T1000 (cell line): ENCODE measurements at places on chromosomes 3 and 15.

- no peak for DNase-seq
Measured at GRCh38 chr3:135089451-135089850, 294.4 kb downstream of the EPHB1 start.

- no peak for DNase-seq
Measured at GRCh38 chr15:25095179-25095578, 140.4 kb downstream of the SNRPN start.

GRCh38 chr3:140056047-140056446 lies 121.1 kb downstream of the CLSTN2 start:
- DNase-seq = no peak

- no peak for DNase-seq
Measured at GRCh38 chr3:9649791-9650521, 651 bp downstream of the MTMR14 start.

DNA sequence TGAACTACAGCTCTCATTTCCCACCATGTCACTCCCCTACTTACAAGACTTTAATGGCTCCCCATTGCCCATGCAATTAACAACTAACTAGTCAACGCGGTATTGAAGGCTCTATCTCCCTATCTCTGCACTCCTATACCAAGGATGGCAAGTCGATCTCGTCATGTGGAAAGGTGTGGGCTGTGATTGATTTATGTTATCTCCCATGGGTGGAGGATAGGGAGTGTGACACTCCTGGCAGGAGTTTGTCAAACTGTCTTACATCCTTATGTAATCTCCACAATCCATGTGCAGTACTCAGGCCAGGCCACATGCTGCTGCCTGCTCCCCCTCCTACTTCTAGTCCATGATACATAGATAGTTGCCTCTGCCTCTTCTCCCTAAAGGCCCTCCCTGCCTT lies 3.2 kb upstream of the RORA start:
- no peak for DNase-seq

DNA sequence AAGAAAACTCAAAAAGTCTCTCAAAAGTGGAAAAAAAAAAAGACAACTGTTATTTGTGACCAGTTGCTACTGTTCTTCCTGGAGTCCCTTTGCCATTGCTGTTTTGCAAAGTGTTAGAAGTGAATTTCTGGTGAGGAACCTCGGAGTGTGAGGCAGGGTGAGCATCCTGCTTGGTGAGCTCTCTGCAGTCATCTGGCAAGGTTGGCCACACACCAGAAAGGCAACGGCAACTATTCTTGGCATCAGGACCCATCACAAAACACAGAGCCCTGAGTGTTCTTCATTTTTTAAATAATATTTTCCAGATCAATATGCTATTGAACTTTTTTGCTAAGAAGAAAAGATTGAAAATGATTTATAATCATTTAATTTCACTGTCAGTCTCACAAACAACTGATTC lies 60.7 kb downstream of the CGNL1 start:
- no peak for DNase-seq

DNA sequence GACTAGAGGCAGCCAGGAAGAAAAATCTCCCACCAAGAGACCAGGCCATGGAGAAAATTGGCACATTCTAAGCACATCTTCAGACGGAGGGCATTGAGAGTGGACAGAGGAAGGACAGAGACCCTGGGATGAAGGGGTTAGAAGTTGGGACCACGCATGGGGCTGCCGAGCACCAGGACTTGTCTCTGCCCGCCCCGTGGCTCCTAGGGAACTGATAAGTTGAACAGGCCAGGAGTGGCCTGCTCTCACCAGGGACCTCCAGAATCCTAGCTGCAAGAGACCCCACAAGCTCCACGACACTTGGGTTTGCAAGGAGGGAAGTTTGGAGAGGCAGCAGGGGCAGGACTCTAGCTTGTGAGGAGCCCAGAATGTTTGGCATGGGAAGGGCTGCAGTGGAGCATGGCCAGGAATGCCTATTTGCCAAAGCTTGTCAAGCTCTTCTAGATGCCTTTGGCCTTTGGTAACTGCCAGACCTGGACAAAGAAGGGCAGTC lies 355.1 kb downstream of the NSUN3 start:
- no peak for DNase-seq

DNA sequence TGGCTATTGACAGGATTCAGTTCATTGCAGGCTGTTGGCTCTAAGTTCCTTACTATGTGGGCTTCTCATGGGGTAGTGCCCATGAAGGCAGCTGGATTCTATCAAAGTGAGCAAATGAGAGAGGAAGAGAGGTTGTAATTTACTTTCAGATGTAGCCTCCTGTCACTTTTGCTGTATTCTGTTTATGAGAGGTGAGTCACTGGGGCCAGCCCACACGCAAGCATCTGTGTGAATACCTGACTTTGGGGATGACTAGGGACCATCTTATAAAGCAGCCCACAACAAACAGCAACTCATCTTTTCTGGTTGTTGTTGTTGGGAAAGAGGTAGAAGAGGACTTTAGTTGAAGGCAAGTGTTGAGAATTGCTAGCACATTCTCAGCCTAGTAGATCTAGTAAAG lies 506.3 kb upstream of the GRM7 start:
- no peak for DNase-seq

DNA sequence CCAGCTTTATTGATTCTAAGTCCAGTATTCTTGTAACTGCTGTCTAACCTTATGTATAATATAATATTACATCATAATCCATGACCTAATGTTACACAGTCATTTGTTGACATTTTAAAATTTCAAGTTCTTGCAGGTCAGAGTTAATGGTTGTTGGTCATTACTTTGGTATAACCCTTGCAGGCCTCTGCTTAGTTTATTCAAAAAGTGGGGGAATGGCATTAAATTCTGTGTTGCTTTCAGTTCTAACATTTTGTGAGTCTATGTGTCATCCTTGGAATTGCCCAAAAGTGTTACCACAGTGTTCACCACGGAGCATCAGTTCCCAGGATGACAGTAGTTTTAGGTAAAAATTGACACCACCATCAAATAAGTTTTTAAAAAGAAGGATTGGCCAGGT lies 174.8 kb upstream of the BCL6 start:
- no peak for DNase-seq

GRCh38 chr3:73933585-73933984 lies 308.8 kb upstream of the PDZRN3 start:
- no peak for DNase-seq

- DNase-seq = no peak
Measured at GRCh38 chr3:153513236-153513635, 351.2 kb downstream of the RAP2B start.

GRCh38 chr15:29111705-29112281 lies 157.8 kb downstream of the NSMCE3 start:
- DNase-seq = no peak

DNA sequence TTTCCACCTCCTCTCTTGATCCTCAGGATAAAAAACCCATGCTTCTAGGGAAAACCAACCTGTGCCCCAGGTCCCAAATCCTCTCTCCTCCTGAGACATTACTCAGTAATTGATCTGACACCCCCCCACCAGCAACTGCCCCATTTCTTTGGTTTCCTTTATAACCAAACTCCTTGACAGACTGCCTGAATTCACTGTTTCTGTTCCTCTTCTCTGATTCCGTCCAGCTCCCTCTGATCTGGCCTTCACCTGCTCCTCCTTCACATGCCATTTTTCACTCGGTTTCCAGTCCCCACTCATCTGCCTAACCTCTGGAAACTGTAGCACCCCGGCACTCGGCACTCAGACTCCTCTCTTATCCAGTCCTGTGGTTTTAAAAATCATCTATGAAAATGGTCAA lies 2.1 kb downstream of the CCDC51 start:
- no peak for DNase-seq

DNA sequence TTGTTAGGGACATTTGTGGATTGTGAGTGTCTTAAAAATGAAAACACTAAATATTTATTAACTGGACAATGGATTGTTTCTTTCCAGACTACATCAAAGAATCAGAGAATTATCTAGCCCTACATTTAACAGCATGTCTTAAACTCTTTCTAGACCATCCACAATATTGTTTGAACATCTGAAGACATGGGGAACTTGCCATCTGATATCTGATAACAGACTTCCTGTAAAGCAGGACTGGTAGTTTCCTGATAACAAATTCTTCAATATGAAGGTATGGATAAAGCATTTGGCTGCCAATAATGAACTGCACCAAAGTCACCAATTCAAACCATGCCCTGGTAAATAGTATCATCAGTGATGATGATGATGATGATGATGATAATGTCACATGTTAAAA lies 26.2 kb upstream of the HACD2 start:
- DNase-seq = no peak

DNA sequence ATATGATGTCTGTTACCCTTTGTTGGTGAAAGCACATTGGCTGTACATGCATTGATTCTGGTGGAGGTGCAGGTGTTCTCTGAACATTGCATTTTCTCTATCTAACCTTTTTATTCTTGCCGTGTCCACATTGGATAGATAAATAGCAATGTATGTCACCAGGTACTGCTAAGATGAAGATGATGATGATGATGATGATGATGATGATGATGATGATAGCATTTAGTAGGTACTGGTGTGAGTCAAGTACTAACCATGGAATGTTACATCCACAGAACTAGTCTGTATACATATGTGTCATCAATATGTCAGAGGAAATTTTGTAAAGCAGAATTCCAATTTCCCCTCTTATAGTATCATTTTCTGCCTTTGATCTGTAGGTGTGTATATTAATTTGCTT lies 36.3 kb downstream of the ARPP21 start:
- DNase-seq = no peak

DNA sequence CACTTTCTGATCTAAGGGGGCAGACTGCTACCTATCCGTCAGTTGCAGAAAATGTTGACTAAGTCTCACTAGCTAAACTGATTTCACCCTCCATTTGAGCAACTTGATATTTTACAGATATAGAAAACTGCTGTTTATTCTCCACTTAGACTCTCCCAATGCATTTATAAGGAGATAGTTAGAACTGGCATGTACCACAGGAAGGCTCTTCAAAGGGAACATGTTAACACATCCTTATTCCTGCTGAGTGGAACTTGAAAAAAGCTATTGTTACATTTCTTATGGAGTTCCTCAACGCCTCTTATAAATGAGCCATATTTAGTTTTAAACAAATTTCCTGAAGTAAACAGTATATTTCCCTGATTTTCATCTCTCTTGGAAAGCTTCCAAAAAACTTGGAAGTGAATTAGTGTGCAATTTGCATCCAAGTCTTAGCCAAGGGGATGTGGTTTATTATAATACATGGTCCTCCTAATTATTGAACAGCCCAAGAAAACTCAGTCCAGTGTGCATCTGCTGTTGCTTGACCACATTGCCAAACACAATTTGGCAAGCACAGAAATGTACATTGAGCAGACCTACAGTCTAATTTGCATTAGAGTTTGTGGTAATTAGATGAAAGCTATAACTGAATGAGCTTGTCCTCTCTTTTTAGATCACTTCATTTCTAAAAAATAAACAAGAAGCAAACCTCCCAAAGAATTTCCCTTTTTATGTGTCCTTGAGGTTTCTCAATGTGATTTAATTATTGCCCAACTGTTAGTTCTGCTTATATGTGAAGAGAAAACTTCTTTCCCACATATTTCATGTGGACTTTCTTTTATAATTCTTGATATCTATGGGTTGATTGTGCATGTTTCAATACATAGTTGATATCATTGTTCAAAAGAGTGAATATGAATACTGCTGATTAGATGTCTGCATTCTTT lies 72.6 kb upstream of the DPH6 start:
- DNase-seq = no peak
